ENCODE measurements at places on chromosomes 12 and 14.

GRCh38 chr14:89836830-89837469 lies 117.6 kb downstream of the EFCAB11 start:
- no peak for DNase-seq
- H3K4me1 ChIP-seq, result no peaks in the 10 kb centered on the region
- no peak overlapping the region for H3K4me3 ChIP-seq
- no peaks in the 10 kb centered on the region for H3K36me3 ChIP-seq

DNA sequence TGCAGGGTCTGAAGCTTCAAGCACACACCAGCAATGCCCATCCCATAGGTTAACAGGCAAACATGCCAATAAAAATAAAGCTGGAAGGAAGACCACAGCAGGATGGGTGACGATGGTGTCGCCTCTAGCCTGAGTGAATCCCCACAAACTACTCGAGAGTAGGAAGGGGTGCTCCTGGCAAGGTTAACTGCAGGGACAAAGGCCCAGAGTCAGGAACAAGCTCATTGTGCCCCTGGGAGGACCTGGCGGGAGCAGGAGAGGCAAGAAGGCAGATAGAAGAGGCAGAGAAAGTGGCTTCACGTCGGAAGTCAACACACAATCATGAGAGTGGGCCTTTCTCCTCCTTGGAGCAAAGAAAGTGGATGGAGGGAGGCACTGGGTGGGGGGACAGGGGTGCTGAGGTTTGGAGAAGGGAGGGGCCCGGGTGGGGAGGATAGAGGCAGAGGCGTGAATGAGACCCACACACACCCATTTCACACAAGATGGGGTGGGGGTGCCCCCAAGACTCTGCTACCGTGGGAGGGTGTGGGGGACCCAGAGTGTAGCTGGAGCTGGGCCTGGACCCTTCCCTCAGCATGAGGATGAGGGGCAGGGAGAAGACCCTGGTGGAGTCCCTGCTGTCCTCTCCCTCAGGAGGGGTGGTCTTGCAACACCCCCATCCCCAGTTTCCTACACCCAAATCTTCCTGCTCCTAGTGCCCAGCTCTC lies 43.1 kb downstream of the DIO3 start:
- no peak overlapping the region for H3K4me3 ChIP-seq
- no peak overlapping the region for H3K27ac ChIP-seq
- H3K27me3 ChIP-seq, result no peaks in the 10 kb centered on the region
- peak; percentile 16 for DNase-seq

GRCh38 chr14:93906341-93907329 lies 20.5 kb upstream of the FAM181A start:
- no peaks in the 10 kb centered on the region for H3K27me3 ChIP-seq
- H3K4me1 ChIP-seq, result no peaks in the 10 kb centered on the region
- peak; percentile 57 for DNase-seq
- no peak overlapping the region for H3K27ac ChIP-seq

GRCh38 chr12:21690704-21691368 lies 33.2 kb upstream of the LDHB start:
- no peak overlapping the region for H3K4me3 ChIP-seq
- H3K4me1 ChIP-seq, result no peaks in the 10 kb centered on the region
- no peaks in the 10 kb centered on the region for H3K36me3 ChIP-seq
- no peaks in the 10 kb centered on the region for H3K27me3 ChIP-seq
- no peak overlapping the region for H3K27ac ChIP-seq

- H3K27me3 ChIP-seq, result no peaks in the 10 kb centered on the region
- H3K4me3 ChIP-seq, result no peak overlapping the region
- no peaks in the 10 kb centered on the region for H3K36me3 ChIP-seq
Observed at GRCh38 chr14:98906123-98906995, 365.6 kb downstream of the BCL11B start.

GRCh38 chr12:121472150-121472905 lies 72.4 kb downstream of the RNF34 start:
- no peak for DNase-seq
- H3K36me3 ChIP-seq, result no peaks in the 10 kb centered on the region
- H3K4me3 ChIP-seq, result no peak overlapping the region
- no peak overlapping the region for H3K27ac ChIP-seq
- H3K27me3 ChIP-seq, result no peaks in the 10 kb centered on the region

- no peak overlapping the region for H3K27ac ChIP-seq
- H3K36me3 ChIP-seq, result no peaks in the 10 kb centered on the region
- DNase-seq, result no peak
- no peaks in the 10 kb centered on the region for H3K4me1 ChIP-seq
- H3K4me3 ChIP-seq, result no peak overlapping the region
Observed at GRCh38 chr12:79925492-79925891, 9.4 kb downstream of the PPP1R12A start.

DNA sequence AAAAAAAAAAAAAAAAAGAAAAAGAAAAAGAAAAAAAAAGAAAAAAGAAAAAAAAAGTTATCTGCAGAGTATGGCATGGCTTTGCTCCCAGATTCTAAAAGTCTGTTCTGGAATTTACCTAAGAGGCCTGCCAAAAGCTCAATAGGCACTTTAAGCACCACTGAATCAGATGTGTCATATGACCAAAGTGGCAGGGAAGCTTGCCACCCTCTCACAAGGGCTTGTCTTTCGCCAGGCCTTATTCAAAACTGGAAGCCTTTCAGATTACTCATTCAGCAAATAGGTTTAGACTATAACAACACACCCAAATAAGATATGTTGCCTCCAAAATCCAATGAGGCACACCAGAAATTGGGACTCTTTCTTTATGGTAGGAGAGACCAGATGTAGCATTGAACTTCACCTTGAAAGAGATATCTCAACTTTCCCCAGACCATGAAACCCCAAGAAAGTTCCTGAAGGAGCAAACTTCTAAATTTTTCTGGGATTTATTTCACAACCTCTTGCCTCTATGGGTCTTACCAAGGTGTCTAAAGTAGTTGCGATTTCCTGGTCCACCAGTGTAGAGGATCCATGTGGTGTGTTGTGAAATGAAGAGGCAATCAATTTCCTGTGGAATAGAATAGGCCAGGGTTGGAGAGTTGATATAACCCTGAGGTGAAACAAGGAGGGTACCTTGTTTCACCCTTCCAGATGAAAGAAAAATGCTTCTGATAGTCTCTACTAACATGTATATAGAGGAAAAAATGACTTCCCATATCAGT lies 218.8 kb downstream of the DAD1 start:
- no peaks in the 10 kb centered on the region for H3K36me3 ChIP-seq
- no peak for DNase-seq
- H3K4me3 ChIP-seq, result no peak overlapping the region

- H3K36me3 ChIP-seq, result no peaks in the 10 kb centered on the region
- H3K27me3 ChIP-seq, result no peaks in the 10 kb centered on the region
- H3K4me3 ChIP-seq, result peak within 1 kb of the TSS; percentile 68
- peak; percentile 66 for DNase-seq
Observed at GRCh38 chr14:23094666-23095195, at the start of gene ACIN1. Gene ACIN1 (minus strand): TSS chr14:23095136. CDS start chr14:23095112, 24 bp downstream.

DNA sequence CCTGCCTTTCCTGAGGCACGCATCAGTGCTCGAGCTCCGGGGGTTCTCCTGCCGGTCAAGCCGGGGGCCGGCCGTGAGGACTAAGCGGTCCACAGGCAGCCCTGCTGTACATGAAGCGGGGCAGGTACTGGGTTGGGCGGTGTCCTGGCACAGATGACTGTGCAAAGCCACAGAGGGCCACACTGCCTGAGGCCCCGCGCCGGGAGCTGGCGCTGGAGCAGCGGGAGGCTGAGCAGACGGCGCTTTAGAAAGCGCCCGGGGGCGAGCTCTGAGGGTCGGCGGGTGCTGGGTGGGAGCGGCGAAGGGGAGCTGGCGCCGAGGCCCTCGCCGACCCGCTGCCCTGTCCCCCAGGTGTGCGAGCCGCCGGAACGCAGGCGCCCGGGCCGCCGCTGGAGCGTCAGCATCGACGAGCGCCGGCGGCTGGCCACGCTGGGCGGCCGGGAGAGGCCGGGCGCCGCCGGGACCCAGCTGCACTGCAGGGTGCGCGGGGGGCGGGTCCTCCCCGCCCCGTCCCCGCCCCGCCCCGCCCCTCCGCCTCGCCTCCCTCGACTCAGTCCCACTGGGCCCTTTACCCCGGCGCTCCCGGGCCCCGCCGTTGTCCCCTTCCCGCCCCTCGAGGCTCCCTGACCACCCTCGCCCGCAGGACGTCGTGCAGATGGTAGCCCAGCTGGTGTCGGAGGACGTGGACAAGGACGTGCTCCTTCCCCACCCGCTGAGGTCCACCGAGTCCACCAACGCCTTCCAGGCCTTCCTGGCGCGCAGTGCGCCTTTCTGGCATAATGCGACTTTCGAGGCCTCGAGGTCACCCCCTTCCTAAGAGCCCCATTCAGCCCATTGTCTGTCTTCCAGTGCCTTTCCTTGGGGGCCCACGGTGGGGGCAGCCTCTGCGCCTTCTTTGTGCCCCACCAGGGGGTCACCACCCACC lies 8.3 kb upstream of the MTA1 start:
- H3K27me3 ChIP-seq, result peaks cover 4% of the 10 kb centered on the region
- no peak for DNase-seq
- no peak overlapping the region for H3K27ac ChIP-seq
- H3K4me1 ChIP-seq, result peaks cover 7% of the 10 kb centered on the region
- H3K4me3 ChIP-seq, result peak overlapping the region; percentile 68

- no peak overlapping the region for H3K27ac ChIP-seq
- no peak for DNase-seq
- H3K4me3 ChIP-seq, result no peak overlapping the region
- no peaks in the 10 kb centered on the region for H3K27me3 ChIP-seq
- no peaks in the 10 kb centered on the region for H3K4me1 ChIP-seq
Observed at GRCh38 chr12:88309546-88309945, 167.4 kb downstream of the TMTC3 start.

DNA sequence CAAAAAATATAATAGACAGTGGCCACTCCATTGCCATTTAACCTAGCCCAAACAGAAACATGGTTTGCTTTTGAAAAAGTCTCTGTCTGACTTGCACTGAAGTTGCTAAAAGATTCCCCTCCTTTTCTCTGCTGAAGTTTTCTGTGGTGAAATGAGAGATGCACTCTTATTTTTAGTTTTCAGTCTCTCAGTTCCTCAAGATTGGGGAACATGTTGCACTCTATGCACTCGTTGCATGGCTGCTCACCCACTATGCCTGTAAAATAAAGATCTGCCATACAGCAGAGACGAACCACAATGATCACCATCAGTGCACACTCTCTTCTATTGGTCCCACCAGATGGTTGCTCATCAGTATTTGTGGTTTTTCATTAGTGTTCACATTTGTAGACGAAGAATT lies 13.1 kb upstream of the DAAM1 start:
- H3K27me3 ChIP-seq, result no peaks in the 10 kb centered on the region
- DNase-seq, result no peak
- no peak overlapping the region for H3K27ac ChIP-seq
- H3K36me3 ChIP-seq, result no peaks in the 10 kb centered on the region
- no peaks in the 10 kb centered on the region for H3K4me1 ChIP-seq
